Substantia nigra (tissue), 51 donors: ENCODE measurements at places on chromosomes 12 and 14.

- peak; percentile 35 for DNase-seq
These were observed 108.4 kb downstream of the RFLNA start for GRCh38 chr12:124403273-124403672.

DNA sequence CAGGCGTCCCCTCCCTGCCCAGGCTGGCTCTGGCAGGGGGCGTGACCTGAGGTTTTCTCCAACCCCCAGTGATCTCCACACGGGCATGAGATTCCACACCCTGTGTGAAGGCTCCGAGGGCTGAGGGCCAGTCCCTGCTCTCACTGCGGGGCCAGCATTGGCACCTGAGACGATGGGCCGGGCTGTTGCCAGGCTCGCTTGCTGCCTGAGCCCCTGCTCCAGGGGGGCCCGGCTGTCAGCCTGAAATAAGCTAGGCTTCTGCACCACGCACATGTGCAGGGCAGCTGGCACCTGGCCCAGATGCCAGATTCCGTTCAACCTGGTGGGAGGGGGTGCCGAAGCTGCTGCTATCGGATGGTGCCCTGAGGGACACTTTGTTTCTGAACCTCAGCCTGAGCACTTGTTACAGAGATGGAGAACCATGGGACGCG, 196.5 kb upstream of the PRMT8 start:
- no peak for DNase-seq

DNA sequence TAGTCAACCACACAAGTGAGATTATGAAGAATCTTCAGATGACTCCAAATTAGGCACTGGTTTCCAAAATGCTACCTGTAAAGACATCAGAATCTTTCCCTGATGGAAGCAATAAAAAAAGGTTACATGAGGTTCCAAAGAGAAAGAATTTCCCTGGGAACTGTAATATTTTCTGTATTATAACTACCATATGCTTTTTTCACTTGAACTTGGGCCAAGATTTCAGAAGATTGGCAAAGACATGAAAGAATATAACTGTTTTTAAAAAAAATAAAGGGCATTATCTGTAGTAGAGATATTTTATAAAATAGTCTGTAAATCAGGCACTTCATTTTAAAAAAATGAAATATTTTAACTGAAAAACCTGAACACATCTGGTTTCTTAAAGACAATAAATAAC, 12.9 kb downstream of the HECTD1 start:
- DNase-seq: no peak

GRCh38 chr14:104428333-104428851, 151.2 kb upstream of the C14orf180 start:
- no peak for DNase-seq

DNA sequence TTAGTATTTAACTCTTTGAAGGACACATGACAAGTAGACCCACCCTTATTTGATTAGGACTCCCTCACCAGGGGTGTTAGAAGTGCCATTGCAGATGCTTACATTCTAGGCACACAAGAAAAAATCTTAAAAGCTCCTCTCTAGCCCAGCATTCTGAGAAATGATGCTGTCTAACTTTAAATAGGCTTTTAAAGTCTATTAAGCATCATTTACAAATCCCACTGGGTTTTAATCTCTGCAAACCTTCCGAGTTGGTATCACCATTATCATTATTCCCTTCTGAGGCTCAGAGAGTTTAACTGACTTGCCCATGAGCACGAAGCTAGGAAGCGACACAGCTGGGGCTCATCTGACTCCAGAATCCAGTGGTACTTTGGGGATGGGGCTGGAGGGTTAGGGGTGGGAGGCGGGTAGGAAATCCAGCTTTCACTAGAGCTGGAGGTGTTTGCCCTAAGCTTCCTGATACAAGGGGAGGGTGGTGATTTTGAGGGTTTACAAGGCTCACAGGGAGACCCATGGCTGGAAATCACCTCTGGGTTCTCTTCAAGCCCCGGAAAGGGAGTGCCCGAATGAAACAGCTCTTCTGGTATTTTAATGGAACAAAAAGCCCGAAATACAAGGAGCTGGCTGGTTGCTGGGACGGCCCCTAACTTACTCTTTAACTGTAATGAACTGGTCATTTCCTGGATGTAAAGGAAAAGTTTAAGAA, 109.2 kb upstream of the FUT8 start:
- DNase-seq: no peak

- no peak for DNase-seq
These were observed 88.5 kb downstream of the GPHN start for GRCh38 chr14:66596241-66596985.

DNA sequence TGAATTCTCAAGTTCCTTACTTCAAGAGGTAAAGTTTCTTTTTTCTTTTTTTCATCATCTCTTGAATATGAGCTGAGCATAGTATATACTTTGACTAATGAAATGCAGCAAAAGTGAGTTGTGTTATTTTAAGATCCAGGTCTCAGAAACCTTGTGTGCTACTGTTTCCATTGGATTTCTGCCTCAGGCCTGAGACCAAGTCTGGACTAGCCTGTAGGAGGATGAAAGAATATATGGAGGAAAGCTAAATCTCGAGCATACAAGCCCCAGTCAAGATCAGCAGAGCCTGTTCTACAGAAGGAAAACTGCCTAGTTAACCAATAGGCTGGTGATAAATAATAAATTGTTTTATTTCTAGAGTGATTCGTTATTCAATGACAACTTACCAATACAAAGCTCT, 652.5 kb downstream of the C12orf50 start:
- no peak for DNase-seq

DNA sequence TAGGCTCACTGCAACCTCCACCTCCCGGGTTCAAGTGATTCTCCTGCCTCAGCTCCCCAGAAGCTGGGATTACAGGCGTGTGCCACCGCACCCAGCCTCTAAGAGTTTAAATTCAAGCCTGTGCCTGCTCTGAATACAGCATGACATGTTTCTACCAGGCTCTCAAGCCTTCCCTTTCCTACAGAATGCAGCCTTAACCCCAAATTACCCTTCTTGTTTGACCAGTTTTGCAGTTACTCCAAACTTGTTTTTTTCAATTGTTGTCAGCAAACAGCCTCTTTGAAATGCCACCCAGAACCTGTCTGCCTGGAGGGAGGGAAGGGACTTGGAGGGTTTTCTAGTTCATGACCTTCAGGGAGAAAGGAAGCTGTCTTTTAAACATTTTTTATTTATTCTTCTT, 15.4 kb downstream of the GLTP start:
- DNase-seq: no peak

DNA sequence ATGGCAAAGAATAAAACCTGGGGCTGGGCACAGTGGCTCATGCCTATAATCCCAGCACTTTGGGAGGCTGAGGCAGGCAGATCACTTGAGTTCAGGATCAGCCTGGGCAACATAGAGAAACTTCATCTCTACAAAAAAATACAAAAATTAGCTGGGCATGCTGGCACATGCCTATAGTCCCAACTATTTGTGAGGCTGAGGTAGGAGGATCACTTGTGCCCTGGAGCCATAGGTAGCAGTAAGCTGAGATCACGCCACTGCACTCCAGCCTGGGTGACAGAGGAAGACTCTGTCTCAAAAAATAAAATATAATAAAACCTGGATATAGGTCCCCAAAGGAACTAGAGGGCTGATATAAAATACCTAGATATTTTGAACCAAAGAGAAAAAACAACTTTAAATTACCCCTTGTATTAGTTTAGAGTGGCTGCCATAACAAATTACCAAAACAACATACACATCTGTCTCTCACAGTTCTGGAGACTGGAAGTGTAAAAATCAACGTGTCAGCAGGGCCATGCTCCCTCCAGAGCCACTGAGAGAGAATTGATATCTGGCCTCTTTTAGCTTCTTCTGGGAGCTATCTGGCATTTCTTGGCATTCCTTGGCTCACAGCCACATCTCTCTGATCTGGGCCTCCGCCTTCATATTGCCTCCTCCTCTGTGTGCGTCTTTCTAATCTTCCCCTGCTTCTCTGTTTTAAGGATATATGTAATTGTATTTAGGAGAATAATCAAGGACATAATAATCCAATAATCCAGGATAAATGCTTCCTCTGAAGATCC, 47.9 kb upstream of the ATF7IP start:
- DNase-seq: no peak

- DNase-seq: no peak
These were observed 106.9 kb upstream of the PPFIA2 start for GRCh38 chr12:81866081-81866480.

DNA sequence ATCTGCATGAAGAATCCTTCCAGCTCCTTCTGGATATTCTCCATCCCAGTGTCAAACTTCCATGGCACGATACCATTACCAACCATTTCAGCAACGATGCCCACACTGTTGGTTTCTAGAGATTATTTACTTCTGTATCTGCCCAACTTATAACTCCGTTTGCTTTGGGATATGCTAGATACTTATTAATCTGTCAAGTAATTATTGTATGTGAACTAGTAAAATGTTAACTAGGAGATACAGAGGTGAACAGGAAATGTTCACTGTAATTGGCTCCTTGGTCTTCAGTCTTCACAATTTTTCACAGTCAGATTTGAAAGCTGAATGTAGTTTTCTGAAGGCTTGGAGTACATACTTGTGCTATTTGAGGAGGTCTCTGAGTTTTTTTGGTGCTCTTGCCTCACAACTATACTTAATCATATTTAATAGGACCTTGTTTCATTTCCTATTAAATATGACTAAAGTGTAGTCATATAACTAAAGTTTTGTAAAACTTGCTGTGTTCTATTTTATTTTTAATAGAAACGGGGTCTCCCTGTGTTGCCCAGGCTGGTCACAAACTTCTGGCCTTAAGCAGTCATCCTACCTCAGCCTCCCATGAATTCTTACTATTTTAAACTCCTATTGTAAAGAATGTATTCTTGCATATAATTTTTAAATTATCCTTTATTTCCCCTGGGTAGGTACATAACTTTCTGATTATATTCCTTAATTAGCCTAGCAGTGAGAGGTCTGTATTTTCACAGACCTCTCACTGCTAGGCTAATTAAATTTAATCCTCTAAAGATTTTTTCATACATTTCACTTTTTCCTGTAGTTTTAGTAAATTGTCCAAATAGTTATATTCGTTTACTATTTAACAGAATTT, 79.7 kb downstream of the FGD4 start:
- no peak for DNase-seq

DNA sequence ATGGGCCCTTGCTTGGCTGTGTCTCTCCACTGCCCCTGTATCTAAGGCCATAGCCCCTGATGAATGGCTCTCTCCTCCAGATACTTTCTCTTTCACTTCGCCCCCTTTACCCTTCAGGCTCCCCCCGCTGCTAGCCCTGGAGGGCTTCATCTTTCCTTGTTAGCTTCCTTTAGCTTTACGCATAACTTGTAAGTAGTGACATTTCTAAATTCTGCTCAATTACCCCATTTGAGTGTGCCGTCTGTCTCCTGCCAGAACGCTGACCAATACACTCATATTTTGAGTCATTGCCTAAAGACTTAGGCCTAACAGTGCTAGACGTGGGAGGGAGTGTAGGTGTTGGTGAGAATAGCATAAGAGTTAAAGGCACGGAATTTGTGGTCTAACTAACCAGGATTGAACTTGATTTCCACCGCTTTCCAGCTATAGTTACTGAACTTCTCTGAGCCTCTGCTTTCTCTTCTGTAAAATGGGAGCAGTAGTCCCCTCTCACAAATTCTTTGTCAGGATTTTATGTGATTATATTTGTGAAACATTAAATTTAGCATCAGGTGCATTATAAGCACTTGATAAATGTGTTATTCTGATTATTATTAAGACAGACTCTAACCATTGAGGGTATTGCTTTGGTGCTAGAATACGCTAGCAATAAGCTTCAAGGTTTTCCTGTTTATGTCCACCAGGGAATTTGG, 129.3 kb downstream of the ZFP36L1 start:
- DNase-seq: no peak

DNA sequence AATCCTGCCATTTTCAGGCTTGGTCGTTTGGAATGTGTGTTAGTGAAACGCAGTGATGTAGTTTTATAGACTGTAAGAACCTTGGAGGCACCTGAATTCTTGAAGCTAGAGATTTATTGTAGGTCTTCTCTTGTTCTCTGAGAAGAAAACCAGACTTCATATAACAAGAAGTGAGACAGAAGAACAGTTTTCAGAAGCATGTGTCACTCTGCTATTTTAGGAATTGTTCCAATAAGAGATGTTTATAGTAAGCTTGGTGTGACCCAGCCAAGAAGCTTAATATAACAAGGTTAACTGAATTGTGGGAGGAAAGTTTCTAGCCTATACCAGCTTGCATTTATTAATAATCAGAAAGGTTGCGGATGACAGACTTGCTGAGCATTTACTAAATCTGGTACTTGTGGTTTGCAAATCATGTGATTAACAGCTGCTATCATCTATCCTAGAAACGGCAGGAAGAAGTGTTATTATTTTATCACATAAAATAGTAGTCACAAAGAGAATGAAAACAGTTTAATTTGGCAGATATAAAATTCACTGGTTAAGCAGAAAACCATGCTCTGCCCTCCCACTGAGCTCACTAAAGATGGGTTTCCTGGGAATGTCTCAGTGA, 49.2 kb upstream of the BCAT1 start:
- DNase-seq: no peak

- DNase-seq: no peak
These were observed 22.2 kb downstream of the SYNDIG1L start for GRCh38 chr14:74403619-74404417.

DNA sequence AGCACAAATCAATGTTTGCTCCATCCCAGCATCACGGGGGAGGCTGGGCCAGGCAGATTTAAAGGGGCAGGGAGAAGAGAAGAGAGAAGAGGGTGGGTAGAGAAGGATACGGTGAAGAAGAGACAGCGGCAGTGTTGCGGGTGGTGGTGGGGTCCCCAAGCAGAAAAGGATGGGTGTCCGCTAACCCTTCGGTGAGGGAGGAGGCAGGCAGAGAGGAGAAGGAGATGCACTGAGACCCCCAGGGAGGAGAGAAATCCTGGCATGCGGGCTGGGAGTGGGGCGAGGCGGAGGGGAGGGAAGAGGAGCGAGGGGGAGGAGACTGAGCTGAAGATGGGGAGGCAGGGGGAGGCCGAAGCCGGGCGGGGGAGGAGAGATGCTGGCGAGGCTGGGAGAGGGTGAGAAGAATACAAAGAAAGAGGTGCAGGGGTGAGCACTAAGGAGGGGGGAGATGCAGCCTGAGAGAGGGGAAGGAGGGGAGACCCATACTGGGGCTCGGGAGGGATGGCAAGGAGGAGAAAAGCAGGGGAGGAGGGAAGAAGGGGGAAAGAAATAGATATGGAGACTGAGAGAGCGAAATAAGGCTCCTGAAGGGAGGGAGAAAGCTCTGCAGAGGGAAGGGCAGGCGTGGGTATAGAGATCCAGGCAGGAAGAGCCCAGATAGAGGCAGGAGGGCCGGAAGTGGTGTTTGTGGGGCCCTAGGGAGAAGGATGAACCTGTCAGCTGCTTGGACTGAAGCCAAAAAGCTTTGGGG, at the start of gene JPH4:
JPH4 (minus strand) TSS at position 231 of the 751 bp plus-strand sequence. CDS start 1,337 bp downstream, outside the sequence.
- no peak for DNase-seq
